ENCODE measurements at places on chromosomes 1 and 21.

GRCh38 chr21:35547946-35548774 is 499.1 kb upstream of the RUNX1 start:
- DNase-seq = no peak

DNA sequence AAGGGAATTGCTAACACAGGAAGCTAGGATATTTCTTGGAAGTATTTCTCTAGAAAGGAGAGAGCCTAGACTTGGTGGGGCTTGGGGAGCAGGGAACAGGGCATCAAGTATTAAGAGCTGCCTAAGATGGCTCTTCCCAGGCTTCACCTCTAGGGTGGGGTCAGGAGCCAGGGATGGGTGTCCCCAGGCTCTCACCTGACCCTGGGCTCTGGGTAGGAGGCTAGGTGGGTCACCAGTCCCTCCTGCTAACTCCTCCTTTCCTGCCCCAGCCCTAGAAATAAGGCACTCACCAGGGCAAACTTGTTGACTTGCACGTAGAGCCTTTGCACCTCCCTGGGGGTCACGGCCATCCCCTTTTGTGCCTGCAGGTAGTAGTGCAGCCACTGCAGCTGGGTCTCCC is 15.0 kb downstream of the ETNK2 start:
- no peak for DNase-seq

DNA sequence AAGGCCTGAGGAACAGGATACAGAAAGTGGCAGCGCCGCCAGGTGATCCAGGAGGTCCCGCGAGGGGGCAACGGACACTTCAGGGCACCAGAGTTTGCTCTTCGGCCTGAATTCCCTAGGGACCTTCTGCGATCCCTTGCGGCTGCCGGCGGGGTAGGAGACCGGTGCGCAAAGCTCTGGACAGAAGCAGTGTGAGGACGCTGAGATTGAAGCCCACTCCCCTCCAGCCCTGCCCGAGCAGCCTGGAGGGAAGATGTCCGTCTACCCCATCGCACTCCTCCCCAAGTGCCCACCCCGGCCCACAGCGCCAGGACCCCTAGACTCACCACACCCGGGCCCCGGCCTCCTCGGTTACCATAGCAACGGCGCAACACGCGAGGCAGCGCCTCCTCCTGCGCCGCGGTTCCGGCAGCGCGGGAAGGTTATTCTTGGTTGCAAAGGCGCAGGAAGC is at the start of gene ANKRD45:
Gene ANKRD45, minus strand, starts transcription at position 361 of the 451 bp plus-strand sequence. CDS start 10,433 bp downstream, outside the sequence.
- no peak for DNase-seq

GRCh38 chr1:198106011-198106410 is 50.8 kb upstream of the NEK7 start:
- no peak for DNase-seq

DNA sequence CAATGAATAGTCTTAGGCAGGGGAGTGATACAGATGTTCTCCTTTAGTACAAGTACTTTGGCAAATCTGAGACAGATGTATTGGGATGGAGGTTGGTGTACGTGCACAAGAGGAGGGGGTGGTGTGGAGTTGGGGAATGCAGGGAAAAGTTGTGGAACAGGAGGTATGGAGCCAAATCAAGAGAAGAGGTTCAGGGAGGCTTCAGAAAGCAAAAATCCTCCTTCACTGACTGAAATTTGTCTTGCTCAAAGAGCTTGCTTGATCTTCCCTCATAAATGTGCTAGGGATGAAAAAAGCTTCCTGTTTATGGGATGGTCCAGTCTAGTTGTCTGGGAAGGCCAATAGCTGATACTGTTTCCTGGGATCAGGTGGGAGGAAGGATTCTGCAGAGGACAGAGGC is 5.8 kb downstream of the RNF19B start:
- DNase-seq = no peak

DNA sequence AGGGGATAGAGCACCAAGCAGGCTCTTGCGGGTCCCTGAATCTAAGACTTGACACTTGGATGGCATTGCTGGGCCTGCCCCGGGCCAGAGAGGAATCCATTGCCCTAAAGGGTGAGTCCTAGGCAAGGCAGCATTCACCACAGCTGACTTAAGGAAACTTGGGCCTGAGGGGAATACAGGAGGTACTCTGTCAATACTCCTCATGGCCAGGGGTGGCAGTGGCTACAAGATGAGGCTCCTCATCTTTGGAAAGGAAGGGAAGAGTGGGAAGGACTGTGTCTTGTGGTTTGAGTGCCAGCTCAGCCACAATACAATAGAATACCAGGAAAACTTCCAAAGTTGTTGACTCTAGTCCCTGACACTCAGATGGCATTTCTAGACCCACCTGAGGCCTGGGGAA is 5.1 kb downstream of the KRTAP22-1 start:
- DNase-seq = no peak

GRCh38 chr21:15644489-15644888 is 85.3 kb upstream of the USP25 start:
- no peak for DNase-seq

DNA sequence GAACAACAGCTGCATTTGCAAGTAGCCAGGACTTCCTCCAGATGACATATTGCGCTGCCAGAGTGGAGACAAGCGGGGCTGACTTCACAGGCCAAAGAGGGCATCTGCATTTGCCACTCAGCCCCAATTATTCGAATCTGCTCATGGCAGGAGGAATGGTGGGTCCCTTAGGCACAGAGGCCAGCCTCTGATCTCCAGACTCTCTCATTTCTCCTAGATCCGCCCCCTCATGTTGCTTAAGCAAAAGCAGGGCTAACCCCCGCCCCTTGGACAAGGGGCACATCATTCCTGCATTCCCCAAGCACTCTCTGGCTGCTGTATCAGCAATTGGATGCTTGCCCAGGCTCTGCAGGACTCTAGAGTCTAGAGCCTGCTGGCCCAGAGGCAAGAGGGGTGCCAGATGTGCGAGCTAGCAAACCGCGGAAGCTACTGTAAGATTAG is 262.4 kb downstream of the ST6GALNAC3 start:
- no peak for DNase-seq

DNA sequence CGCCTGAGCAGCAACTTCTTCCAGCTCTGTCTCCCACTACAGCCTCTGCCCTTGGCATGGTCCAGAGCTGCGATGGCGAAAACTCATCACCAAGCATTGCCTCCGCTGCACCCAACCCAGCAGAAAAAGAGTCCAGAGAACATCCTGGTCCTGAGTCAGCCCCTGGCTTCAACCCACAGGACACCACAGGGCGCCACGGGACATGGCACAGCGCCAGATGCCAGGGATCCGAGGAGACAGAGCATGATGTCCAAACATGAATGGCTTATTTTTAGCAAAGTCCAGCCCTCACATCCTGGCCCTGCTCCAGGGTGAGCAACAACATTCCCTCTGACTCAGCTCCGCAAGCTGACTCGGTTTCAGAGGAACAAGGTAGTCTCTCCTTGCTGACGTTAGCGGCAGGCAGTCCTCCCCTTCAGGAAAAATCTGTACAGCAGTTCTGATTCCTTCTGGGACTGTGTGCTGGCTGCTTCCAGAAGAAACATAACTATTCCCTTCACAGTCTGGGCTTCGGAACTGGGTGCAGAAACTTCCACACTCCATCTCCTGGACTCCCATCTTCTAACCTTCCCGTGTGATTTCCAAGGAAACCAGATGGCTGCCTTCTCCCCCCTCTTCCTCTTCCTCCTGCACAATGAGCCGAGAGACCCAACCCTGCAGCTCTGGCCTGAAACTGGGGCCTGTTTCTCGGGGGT is 131.3 kb downstream of the TOMM20 start:
- no peak for DNase-seq

DNA sequence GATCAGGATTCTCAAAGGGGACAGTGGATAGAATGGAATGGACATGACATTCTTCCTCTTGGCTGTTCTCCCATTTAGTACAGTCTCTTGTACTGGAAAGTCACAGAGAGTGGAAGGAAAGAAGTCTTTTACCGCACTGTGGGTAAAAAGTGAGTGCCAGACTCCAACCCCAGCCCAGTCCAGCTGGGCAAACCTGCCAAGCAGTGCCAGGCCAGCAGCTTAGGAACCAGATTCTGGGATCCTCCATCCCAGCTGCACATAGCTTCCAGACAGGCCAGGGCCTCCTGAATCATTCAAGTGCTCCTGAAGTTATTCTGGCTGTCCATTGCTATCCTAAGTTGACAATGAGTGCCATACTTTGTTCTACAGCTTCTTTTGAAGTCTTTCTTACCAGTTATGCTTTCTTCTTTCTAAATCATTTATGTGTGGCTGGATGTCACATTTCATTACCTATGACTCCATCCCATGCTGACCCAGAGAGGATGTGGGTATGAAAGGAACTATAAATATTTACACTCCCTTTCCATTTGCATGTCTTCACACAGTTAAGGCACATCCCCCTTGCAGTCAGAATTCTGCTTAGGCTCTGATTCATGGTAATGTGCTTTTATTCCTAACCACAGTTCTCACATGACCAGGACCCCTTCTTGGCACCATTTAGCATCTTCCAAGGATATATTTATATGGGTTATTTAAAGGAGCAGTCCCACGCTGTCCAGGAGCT is 88.9 kb downstream of the AK5 start:
- DNase-seq = no peak

- no peak for DNase-seq
Measured at GRCh38 chr21:40845441-40845995, 1.4 kb downstream of the DSCAM start.

GRCh38 chr1:79252598-79252997 is 246.1 kb upstream of the ADGRL4 start:
- no peak for DNase-seq

GRCh38 chr1:68145418-68146126 is 86.8 kb downstream of the WLS start:
- DNase-seq = no peak

DNA sequence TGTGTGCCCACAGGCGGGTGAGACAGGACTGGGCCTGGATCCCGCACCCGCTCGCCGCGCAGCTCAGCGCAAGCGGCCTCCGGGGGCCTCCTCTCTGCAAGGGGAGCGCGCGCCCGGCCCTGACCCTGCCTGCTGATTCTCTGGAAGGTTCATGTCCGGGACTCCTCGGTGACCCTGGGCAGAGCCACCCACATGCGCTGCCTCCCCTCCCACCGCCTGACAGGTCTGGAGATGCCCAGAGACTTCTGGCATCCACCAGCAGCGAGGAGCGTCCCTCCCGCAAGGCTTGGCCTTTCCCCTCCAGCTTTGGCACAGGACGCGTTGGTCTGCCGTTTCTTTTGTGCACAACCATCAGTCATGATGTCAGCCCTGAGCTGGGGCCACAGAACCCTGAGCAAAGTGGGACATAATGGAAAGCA is 42.0 kb upstream of the COL6A2 start:
- DNase-seq = no peak

DNA sequence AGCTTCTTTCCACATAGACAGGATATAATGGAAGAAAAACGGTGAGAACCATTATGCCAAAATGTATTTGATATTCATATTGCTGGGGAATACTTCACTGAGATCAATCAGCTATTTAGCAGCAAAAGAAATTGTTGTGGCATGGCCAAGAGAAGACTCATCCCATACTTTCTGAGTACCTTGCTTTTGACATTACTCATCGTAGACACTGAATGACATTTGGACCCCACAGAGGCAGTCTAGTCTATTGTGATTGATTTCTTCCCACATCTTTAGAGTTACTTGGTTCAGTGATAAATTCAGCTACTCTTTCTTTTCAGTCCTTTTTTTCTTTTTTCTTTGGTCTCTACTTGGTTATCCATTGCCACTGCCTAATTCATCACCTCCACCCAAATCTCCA is 22.1 kb downstream of the ATP1B1 start:
- DNase-seq = no peak

- DNase-seq = peak; percentile 43
Measured at GRCh38 chr1:221777431-221778072, 35.7 kb upstream of the DUSP10 start.

DNA sequence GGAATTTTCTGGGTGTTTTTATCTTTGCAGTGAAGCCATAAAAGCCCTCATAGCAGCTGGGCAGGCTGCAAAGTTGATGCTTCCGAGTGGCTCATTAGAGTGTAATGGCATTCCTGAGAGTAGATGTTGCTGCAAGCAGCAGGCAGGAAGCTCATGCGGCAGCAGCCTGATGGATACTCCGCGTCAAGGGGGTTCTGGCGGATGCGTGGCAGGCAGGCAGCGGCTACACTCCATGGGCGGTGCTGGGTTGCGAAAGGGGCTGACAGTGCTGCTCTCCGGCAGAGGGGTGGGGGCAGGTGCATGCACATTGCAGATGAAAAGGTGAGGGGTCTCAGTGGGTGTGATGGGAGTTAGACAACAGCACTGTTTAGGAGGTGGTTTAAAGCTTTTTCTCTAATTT is 93.2 kb upstream of the AJAP1 start:
- no peak for DNase-seq

DNA sequence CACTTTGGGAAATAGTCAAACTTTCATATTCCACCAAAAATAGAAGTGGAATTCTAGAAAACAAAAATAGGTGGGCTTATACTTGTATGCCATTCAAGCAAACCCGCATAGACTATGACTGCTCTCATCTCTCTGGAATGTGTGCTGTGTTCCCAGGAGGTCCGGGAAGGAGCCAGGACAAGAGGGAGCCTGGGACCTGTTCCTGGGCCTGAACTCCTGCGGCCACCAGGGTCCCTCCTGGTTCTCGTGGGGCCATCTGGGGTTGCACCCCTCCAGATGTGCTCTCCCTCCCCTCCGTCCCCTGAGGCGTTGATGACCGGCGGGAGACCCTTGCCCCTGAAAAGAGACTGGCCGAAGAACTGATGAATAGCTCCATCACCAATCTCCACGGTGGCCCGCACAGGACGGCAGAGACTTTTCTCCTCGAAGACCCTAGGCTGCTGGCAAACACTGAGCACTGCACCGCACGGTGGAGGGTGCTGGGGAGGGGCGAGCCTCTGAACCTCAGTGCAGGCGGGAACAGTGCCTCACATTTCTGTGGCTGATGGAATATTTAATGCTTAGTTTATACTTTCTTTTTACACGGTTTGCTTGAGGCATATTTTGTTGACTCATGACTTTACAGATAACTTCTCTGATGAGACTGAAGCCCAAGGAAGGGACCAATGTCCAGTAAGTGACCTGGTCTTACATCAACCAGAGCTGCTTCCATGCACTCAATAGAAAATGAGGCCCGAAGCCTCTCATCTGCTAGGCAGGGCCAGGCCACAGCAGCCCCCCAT is 9.6 kb upstream of the ADARB1 start:
- no peak for DNase-seq

GRCh38 chr1:47759251-47759935 is 237.8 kb downstream of the TRABD2B start:
- DNase-seq = no peak

DNA sequence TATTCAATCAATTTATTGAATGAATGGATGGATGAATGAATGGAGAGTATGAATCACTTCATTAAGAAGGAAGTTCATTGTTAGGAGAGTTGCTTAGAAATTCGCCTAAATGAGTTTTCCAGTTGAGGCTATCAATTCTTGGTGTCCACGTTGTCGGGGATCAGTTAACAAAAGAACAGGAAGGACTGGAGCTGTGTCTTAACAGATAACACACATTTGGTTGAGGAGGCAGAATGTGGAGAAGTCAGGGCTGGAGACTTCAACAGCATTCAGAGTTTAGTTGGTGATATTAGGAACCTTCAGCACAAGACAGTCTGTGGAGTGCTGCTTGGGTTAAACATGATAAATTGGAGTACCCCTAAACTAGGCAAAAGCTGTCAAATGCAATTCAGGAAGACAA is 33.7 kb downstream of the ZBTB18 start:
- no peak for DNase-seq

GRCh38 chr1:150165622-150166612 is 16.2 kb downstream of the PLEKHO1 start:
- peak; percentile 48 for DNase-seq

- DNase-seq = no peak
Measured at GRCh38 chr1:62317021-62317768, 2.0 kb downstream of the KANK4 start.
